Stimulated activated CD4-positive, alpha-beta T cell treated with anti-CD3 and anti-CD28 coated beads, Interleukin-2, amount 100 ng/mL, for 24 hours (primary cell): ENCODE measurements at places on chromosomes 5 and 9.

GRCh38 chr5:111143910-111144309 is 51.8 kb downstream of the WDR36 start:
- DNase-seq, result no peak

DNA sequence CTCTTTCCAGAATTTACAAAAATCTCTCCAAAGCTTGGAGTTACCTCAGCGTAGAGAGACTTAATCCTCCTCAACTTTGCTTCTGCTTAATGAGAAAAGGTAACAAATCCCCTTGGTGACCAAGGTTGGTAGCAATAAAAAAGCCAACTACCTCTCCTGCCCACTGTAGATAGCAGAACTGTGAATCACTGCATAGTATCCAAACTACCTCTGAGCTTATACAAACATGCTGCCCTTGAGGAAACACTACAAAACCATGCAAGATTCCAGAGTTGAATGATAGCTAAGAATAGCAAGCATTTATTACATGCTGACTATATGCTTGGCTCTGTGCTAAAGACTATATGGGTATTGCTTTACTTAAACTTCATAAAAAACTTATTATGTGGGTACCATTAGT is 2.8 kb upstream of the ADAMTS12 start:
- no peak for DNase-seq

GRCh38 chr9:108696156-108696555 is 159.6 kb downstream of the ACTL7B start:
- DNase-seq, result no peak

DNA sequence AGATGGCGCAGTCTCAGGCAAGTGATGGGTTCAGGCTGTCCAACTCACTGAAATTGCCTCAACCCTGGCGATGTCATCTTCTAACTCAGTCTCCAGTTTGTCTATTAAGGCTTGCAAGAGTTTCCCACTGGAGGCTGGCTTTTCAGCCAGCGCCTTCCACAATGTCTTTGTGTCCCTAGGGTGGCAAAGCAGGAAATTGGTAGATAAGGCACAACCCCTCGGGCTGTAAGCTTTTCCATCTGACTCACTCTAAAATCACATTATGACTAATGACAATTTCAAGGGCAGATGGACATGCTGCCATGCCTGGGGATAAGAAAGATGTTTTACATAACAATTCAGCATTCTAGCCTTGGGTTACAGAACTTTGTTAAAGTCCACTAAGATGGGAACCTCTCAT is 61.9 kb downstream of the MROH2B start:
- DNase-seq, result no peak

GRCh38 chr5:119945691-119946090 is 316.3 kb downstream of the FAM170A start:
- no peak for DNase-seq

DNA sequence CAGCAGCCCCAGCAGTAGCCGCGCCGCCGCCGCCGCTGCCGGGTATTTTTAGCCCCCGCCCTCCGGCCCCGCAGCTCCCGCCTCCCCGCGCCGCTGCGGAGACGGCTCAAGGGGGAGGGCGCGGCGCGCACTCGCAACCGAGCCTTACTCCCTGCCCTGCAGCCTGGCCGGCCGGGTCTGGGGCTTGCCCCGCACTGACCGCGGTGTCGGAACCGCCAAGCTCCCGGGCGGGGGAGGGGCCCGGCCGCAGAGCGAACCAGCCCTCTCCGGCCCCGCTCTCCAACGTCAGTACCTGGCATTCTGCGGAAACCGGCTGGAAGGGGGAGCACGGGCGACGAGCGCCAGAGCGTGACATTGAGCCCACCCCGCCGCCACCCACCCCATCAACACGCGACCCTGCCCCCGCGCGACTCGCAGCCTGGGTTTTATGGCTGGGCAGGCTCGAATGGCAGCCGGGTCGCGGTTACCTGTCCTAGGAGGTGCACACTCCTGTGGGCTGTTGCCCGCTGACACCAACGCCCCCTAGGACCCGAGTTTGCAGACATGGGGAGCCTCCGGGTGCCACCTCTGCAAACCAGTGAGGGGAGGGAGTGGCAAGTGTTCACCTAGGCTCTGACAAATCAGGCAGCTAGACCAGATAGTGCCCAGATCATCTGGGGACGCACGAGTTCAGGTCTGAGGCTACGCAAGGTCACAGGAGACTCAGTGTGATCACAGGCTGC is at the start of gene ACSL6:
ACSL6 (minus strand) TSS at position 37 of the 722 bp plus-strand sequence. CDS start 105 bp downstream, outside the sequence.
- DNase-seq, result peak; percentile 50

- DNase-seq, result no peak
Measured at GRCh38 chr5:1183424-1184162, 17.8 kb upstream of the SLC6A19 start.

DNA sequence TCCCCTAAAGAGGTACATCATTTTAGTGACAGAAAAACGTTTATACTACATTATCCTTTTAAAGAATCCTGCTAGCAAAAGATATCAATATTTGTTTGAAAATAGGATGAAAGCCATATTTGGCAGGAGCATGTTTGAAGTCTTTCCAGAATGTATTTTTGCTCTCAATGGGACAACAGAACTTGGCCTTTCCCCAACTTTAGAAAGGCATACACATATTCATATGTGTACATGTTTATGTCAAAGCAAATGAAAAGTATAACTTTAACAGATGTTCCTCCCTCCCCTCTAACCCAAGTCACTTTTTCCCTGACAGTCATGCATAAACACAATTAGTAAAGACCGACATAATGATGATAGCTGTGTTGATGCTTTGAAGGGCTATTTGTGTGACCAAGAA is 427.8 kb upstream of the CDH6 start:
- no peak for DNase-seq

DNA sequence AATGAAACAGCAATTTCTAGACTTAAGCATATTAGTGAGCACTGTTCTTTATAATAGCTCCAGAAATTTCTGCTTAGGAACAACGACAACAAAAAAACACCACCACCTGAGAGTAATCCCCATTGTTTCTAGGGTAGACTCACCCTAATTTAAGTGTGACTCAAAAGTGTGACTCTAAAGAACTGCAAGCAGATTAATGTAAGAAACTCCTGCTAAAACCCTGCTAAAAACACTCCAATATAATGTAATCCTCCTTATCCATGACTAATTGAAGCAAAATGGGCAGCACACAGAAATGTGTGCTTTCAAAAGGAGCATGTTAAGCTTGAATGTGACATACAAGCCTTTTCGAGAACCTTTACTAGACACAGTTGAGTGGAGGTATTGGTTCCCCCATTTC is 296.0 kb downstream of the EPB41L4A start:
- DNase-seq, result no peak

- no peak for DNase-seq
Measured at GRCh38 chr9:87029905-87030304, 82.6 kb upstream of the GAS1 start.

DNA sequence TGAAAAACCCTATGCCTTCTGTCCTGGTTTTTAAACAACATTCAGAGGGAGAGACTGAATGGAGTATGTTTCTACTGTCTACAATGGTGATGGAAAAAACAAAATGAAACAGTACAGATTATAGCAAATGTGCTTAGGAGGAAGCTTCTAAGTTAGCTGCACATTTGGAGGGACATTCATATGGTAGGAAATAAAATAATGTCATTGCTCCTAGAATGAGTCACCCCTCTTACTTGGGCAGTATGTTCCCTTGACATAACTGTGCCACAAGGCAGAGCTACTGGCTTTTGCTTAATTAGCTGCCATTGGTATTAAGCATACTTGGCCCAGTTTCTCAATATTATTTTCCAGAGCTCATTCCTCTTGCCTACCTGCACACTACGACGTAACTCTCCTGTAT is 128.9 kb downstream of the GDNF start:
- DNase-seq, result no peak

DNA sequence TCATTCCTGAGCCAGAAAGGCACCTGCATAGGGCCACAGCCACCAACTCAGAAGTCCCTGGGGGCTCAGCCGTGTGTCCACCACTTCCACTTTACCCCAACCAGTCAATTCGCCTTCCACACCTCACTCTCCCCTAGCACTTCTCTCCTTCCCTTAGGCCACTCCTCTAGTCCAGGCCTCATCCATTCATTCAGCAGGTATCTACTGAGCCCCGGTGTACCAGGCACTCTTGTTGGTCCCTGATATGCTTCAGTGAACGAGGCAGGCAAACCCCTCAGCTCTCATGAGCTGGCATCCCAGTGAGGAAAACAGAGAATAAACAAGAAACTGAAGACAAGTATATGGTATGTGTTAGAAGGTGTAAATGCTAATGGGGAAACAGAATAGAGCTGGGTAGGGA is 28.7 kb downstream of the NDUFA8 start:
- DNase-seq, result no peak

- DNase-seq, result no peak
Measured at GRCh38 chr5:63919763-63920478, 42.3 kb downstream of the HTR1A start.

DNA sequence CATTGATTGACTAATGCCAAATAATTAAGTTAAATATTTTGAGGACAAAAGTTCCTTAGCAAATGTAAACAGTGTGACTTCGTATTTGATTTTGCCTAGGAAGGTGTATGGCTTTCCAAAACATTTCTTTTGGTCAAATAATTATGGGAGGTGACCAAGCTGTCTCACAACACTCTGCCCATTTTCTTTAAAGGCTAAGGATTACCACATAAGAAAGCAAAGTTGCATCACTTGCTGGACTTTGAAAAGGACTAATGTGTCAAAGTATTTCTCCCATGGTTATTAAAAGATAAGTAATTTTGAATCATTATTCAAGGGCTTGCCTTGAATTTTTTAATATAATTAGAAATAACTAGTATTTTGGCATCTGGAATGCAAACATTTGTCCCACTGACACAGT is 74.7 kb downstream of the HAPLN1 start:
- DNase-seq, result no peak

DNA sequence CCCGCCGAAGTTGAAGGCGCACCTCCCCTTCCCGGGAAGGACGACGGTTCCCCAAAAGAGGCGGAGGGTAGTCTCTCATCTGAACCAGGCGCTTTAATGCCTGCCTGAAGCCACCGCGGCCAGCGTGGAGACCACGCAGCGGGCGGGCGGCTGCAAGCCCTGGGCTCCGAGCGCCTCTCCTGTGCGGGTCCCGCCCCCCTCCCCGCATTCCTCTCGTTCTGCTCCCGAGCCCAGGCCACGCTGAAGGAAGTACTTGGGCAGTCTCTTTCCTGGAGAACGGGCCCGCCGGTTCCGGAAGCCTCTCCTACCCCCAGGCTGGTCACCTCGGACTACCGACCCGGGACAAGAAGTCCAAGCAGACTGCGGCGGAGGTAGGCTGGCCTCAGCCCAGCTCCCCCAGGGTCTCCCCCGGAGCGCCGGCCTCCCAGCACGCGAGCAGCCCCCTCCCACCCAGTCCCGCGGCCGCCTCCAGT is 571 bp downstream of the PPIC start:
- no peak for DNase-seq

GRCh38 chr9:101764472-101764871 is 26.0 kb upstream of the GRIN3A start:
- DNase-seq, result no peak

GRCh38 chr5:165673499-165673898 is 2168.1 kb downstream of the MAT2B start:
- DNase-seq, result no peak

DNA sequence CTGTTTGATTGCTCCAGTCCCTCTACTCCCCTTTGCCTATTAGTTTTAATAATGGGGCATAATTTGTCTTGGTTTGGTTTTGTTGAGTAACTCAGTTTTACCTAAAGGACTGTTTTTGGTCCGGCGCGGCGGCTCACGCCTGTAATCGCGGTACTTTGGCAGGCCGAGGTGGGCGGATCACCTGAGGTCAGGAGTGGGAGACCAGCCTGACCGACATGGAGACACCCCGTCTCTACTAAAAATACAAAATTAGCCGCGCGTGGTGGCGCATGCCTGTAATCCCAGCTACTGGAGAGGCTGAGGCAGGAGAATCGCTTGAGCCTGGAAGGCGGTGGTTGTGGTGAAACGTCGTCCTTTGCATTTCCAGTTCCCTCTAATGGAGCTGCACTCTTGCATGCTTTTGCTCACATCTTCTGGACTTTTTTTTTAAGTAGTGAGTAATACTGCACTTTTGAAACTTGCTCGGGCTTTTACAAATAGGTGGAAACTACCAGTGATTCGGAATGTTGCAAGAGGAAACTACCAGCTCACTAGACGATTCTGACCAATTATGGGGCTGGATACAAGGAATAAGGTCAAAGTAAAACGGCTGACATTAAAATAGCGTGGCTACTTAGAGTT is 721 bp upstream of the MAML1 start:
- peak; percentile 40 for DNase-seq

DNA sequence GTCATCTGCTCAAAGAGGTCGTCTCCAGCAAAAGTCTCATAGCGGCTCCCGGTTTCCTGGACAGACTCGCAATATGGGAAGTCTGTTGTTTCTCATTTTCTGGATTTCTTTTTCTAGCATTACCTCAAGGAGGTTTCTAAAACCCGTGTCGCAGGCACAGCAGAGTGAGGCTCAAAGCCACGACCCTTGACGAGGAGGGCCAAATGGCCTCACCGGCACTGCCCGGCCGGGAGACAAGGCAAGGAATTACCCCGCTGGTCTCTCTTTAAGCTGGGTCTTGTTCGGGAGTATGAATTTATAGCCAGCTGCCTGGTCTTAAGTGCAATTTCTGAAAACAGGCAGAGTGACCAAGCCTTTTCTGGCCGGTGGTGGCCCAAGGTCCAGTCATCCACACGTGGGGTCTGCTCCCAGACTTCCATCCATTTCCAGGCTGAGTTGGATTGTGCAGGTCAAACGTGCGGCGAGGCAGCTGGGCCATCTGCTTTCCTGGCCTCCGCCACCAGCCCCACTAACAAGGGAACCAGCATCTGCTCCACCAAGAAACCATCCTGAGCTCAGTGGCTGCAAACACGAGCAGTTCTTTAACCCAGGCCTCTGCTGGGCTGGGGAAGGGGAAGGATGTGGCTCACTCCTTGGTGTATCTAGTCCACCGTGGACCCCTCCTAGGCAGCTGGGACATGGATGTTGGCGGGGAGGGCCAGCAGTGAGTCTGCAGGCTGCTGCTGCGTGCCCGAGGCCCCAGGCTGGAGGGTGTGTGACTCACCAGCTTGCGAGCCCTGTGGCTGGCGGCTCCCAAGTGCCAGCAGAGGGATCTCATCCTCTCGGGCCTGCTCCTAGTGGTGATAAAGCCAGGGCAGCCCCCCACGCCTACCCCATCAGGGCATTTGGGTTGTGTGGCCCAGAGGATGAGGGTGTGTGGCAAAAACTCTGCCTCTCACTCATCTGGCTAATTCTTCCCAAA is 55.6 kb upstream of the COL5A1 start:
- DNase-seq, result no peak

DNA sequence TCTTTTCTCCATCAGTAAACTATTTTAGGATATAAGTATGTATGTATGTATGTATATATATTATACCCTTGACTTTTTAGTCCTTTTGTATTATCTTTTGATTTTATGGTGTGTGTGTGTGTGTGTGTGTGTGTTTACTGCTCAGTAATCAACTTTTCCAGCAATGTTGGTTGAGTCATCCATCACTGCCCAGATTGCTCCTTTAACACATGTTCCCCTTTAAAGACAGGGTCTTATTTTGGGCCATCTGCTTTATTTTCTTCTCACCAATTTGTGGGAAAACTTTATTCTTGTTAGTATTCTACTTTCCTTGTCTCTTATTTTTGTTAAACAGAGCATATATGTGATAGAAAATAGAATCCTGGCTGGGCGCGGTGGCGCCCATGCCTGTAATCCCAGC is 28.1 kb downstream of the ANKRD33B start:
- no peak for DNase-seq

GRCh38 chr5:68367287-68367686 is 151.7 kb downstream of the PIK3R1 start:
- DNase-seq, result no peak

- DNase-seq, result no peak
Measured at GRCh38 chr5:156981481-156981880, 18.5 kb upstream of the TIMD4 start.

GRCh38 chr5:141596867-141597266 is 21.9 kb downstream of the DIAPH1 start:
- no peak for DNase-seq
